ENCODE measurements at places on chromosomes 11 and 22.

GRCh38 chr11:127137771-127138280 lies 137.3 kb upstream of the KIRREL3 start:
- no peak for DNase-seq

DNA sequence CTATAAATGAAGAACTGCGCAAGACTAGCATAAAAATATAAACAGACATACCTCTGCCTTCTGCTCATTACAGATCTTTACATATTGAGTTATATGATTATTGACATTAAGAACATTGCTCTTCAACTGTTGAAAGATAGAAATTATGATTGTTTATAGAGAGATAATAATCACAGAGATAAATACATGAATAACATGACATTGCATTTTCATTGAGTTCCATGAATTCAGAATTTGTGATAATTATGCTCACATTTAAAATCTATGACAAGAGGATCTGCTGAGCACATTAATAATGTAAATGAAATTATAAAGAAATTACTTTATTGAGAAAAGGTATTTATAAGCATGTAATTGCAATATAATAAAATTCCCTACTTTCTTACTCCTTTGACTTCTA lies 24.8 kb downstream of the KIF18A start:
- no peak for DNase-seq

GRCh38 chr11:128492903-128493569 lies 94.3 kb downstream of the ETS1 start:
- no peak for DNase-seq

GRCh38 chr11:61480261-61480993 lies 28.1 kb upstream of the LRRC10B start:
- DNase-seq = no peak

- DNase-seq = no peak
Observed at GRCh38 chr11:61061081-61061826, 41.0 kb upstream of the CD5 start.

GRCh38 chr11:74278103-74278502 lies 33.3 kb downstream of the P4HA3 start:
- DNase-seq = no peak

DNA sequence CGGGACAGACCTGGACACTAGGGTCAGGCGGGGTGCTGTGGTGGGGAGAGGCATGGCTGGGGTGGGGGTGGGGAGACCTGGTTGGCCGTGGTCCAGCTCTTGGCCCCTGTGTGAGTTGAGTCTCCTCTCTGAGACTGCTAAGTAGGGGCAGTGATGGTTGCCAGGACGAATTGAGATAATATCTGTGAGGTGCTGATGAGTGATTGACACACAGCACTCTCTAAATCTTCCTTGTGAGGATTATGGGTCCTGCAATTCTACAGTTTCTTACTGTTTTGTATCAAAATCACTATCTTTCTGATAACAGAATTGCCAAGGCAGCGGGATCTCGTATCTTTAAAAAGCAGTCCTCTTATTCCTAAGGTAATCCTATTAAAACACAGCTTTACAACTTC lies 3.9 kb downstream of the FADD start:
- no peak for DNase-seq

- DNase-seq = no peak
Observed at GRCh38 chr11:44028816-44029506, 18.8 kb upstream of the ACCSL start.

DNA sequence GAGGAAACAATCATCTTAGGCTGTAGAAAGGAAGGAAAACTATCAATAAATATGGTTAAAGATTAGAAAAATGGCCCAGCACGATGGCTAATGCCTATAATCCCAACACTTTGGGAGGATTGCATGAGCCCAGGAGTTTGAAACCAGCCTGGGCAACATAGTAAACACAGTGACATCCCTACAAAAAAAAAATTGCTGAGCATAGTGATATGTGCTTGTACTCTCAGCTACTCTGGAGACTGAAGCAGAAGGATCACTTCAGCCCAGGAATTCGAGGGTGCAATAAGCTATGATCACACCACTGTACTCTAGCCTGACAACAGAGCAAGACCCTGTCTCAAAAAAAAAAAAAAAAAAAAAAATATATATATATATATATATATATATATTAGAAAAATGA lies 54.9 kb downstream of the ARFGAP2 start:
- DNase-seq = no peak

DNA sequence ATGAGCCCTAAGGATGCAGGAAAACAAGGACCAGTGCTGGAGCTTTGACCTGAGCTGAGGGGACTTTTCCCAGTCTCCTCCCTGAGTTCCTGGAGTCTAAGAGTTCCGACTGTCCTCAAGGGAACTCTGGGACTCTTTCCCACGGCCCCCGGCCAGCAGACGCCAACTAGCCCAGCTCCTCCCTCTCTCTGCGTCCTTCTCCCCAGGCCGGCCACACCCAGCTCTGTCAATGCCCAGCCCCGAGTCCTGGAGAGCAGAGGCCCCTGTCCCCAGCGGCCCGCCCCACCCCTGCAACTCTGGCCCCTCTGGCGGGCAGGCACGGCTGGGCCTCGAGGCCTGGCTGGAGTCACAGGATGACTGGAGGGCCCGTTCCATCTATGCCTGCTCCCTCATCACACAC lies 29.8 kb downstream of the NECTIN1 start:
- DNase-seq = no peak

DNA sequence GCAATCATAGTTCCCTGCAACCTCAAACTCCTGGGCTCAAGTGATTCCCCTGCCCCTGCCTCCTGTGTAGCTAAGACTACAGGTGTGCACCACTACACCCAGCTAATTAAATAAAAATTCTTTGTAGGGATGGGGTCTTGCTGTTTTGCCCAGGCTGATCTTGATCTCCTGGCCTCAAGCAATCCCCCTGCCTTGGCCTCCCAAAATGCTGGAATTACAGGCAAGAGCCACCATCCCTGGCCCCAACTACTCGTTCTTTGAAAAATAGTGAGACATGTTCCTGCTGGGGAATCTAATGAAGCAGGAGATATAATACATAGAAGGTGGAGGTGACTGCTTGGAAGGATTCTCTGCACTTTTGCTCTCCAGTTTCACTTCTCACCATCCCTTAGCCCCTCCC lies 40.1 kb upstream of the RFPL3 start:
- no peak for DNase-seq

GRCh38 chr11:120064341-120064740 lies 73.6 kb downstream of the TRIM29 start:
- DNase-seq = no peak

GRCh38 chr11:102283116-102283485 lies 34.2 kb upstream of the BIRC3 start:
- DNase-seq = no peak

GRCh38 chr11:13679768-13680167 lies 11.3 kb downstream of the FAR1 start:
- no peak for DNase-seq

GRCh38 chr11:115817844-115818468 lies 313.7 kb upstream of the CADM1 start:
- DNase-seq = no peak

GRCh38 chr11:76768088-76768908 lies 14.9 kb upstream of the TSKU start:
- no peak for DNase-seq

- DNase-seq = no peak
Observed at GRCh38 chr11:72112978-72113808, 698 bp upstream of the ANAPC15 start.

DNA sequence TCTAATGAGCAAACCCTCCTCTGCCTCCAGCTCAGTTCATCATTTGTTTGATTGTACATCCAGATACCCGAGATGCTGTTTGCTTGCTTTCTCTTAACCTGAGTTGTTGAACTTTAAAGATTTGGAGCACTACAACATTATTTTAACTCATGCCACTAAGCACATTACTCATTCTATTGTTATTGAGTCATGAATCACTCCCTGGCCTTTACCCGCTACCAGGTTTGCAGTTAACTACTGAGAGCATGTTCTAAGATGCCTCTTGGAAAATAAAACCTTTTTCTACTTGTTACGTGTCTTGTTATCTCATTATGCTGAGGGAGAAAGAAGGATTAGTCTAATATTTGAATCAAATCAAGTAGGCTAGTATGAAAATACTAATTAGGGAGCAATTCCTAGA lies 720.6 kb upstream of the ANO5 start:
- DNase-seq = no peak

- peak; percentile 72 for DNase-seq
Observed at GRCh38 chr22:38056969-38057891, at the start of gene PICK1. TSS of gene PICK1 (plus strand) at chr22:38057404. CDS start at chr22:38057810, 406 bp downstream.

DNA sequence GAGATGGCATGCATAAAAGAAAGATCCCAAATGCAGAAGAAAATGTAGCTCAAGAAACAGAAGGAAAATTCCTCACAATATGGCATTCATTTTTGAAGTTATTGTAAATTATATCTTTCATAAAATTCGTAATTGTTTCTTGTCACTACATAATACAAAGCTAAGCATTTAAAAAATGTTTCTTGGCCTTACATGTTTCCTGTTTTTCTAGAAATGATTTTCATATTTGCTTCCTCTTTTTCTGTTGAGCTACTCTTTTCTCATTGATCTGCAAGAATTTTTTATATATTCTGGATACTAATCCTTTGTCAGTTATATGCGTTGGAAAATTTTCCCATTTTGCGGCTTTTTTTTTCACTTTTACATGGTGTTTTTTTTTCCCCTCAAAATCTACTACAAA lies 48.0 kb downstream of the ENTHD1 start:
- no peak for DNase-seq

- DNase-seq = no peak
Observed at GRCh38 chr11:109986488-109986887, 106.7 kb upstream of the ZC3H12C start.

DNA sequence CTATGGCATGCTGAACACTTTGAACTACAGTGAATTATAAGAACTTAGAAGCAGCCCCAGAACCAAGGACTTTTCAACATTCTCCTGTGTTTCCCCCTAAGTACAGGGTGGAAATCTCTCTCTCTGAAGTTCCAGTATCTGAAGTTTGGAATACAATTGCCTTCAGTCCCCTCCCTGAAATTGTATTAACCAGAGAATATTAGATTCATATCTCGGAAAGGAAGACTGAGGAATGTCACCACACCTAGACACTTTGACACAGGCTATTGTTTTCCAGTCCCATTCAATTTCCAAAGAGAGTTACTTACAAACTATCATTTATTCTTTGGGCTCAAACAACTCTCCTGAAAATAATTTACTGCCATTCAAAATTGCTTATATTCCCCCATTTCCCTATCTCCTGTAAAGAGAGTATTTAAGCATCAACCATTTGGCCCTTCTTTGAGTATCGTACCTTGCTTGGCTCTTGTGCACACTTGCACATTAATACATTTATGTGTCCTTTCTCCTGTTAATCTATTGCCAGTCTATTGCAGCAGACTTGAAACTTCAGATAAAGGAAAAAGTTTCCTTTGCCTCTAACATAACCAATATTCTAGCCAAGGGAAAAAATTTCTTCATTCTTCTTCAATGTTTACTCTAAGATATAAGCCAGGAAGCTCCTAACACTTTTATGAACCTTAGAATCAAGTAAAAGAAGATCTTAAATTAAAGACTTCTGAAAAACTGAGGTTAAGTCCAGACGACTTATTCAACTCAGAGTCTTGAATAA lies 402.4 kb upstream of the DDI1 start:
- DNase-seq = no peak

- no peak for DNase-seq
Observed at GRCh38 chr11:60870276-60870675, 2.9 kb downstream of the ZP1 start.

DNA sequence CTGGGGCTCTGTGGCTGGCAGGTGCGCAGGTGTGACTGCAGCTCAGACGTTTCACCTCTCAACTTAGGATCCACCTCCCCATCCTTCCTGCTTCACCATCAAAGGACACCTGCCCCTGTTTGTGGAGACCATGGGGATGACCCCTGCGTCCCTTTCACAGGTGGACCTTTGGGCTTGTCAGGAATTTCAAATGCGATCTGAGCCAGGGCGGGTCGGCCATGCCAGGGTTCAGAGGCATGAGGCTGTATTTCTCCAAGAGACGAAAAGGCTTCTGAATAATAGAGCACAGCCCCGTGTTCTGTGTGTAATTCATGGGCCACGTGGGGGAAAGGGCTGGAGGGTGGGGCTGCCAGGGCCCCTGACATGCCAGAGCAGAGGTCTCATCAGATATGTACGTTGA lies 668.0 kb downstream of the BRD1 start:
- DNase-seq = no peak

GRCh38 chr11:64581057-64581523 lies 9.9 kb upstream of the SLC22A12 start:
- DNase-seq = no peak

- no peak for DNase-seq
Observed at GRCh38 chr11:62671236-62671607, 251 bp upstream of the UQCC3 start.

GRCh38 chr11:130022799-130023198 lies 20.2 kb upstream of the PRDM10 start:
- DNase-seq = no peak

GRCh38 chr11:59368238-59369022 lies 9.7 kb downstream of the OR5AN1 start:
- DNase-seq = no peak

DNA sequence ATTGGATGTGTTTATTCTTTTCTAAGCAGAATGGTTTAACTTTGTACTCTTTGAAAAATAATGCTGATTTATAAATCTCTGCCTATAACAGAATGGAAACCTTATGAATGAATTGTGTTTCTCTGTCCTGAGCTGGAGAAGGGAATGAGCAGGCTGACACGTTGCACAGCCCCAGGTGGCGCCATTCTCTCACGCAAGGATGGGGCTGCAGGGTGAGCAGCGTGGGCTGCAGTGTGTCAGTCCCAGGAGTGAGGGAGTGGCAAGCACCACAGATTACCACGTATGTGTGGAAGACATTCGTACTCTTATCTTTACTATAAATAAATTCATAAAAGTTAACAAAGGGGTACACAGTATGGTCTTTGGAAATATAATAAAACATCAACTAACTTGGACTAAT lies 33.4 kb downstream of the FDX1 start:
- DNase-seq = no peak

DNA sequence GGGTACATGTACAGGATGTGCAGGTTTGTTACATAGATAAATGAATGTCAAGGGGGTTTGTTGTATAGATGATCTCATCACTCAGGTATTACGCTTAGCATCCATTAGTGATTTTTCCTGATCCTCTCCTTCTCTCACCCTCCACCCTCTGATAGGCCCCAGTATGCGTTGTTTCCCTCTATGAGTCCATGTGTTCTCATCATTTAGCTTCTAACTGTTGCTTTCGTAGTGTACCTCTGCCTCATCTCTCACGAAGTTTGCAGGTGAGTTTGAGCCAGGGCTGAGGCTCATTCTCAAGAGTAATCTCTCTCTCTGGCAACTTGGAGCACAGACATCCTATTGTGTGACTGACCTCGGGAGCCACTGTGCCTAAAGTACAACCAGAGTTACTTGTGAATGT lies 4.7 kb upstream of the HBE1 start:
- DNase-seq = no peak

DNA sequence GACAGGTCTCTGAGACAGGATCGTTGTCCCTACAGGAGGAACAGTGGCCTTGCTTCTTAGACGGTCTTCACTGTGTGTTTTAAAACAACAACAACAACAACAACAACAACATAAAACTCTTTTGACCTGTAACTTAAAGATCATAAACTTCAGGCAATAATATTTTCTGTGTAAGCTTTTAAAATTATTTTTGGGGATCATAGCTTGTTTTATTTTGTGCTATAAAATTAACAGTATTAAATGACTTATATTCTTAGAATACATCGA lies 13.8 kb upstream of the AIFM3 start:
- DNase-seq = no peak

- DNase-seq = no peak
Observed at GRCh38 chr11:36218283-36218921, 70.8 kb downstream of the COMMD9 start.

GRCh38 chr22:38347944-38348750 lies 30.9 kb upstream of the CSNK1E start:
- no peak for DNase-seq
